ENCODE measurements at places on chromosomes 3 and 15. TPM values are rescaled to one million over a fixed set of nuclear protein-coding genes. Genes with fewer than 3 reads are reported as not detected.

- DNase-seq = no peak
Observed at GRCh38 chr3:181999314-181999713, 287.6 kb downstream of the SOX2 start.

- DNase-seq = no peak
Observed at GRCh38 chr3:74301056-74301455, 313.4 kb downstream of the CNTN3 start.

DNA sequence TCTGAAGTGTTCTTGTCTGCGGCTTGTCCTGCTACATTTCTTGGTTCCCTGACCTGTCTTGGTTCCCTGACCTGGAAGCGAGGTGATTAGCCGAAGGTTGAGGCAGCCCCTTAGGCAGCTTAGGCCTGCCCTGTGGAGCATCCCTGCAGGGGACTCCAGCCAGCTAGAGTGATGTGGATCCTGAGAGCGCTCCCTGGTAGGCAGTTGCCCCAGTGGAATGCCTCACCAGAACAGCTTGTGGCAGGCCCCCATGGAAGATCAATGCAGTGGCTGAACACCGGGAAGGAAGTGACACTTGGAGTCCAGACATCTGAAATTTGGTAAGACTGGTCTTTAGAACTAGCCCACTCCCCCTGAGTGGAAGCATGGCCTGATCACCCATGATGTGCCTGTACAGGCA is 5.5 kb upstream of the ROBO1 start:
- no peak for DNase-seq

GRCh38 chr3:191236646-191237045 is 37.6 kb downstream of the OSTN start:
- DNase-seq = no peak

- no peak for DNase-seq
Observed at GRCh38 chr3:137106612-137107240, 148.9 kb downstream of the IL20RB start.

DNA sequence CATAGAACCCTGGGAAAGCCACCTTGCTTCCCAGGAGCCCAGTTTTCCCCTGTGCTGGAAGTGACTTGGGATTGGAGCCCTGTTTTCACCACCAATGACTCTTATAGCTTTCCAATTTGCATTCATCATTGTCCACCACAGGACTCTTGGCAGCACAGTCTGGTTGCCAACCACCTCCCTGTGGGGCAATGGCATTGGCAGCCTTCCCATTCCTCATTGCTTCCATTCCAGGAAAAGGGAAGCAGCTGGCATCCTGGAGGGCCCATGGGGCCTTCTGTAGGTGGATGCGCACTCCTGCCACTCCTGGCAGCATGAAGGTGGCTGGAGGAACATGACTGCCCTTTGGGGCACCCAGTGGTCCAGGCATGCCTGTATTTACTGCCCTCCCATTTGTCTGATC is 57.7 kb downstream of the FEM1B start:
- DNase-seq = no peak

GRCh38 chr3:124745756-124746155 is 15.5 kb downstream of the UMPS start:
- no peak for DNase-seq

COMMD4 gene
- 81.1 TPM for total RNA-seq

All from pulmonary artery endothelial cell (primary cell).